ENCODE measurements at places on chromosomes 11 and 22.

DNA sequence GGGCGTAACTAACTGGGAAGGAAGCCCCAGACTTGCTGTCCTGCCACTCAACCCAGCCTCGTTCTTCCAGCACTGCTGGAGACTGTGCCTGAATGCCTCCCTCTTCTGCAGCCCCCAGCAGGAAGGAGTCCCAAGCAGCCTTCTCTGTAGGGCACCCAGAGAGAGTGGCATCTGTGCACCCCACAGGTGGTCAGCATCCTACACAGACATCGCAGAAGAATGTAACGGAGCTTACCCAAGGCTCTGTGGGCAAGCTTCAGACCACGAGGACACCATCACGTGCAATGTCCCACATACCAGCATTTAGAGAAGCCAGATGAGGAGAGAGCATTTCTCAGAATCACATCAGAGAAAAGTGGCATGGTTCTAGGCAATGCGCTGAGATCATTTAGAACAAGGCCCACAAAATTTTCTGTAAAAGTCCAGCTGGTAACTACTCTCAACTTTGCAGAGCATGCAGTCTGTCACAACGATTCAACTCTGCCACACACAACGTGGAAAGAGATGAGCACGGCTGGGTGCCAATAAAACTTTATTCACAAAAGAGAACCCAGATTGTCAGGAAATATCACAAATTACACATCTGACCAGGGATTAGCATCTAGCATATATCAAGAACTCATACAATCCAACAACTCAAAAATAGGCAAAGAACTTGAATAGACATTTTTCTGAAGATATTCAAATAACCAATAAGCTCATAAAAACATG, 33.4 kb downstream of the SHANK2 start:
- no peak for DNase-seq

GRCh38 chr11:128323381-128323780, 264.0 kb downstream of the ETS1 start:
- DNase-seq: peak; percentile 8

- no peak for DNase-seq
Observed at GRCh38 chr11:86202013-86202336, 42.6 kb upstream of the EED start.

DNA sequence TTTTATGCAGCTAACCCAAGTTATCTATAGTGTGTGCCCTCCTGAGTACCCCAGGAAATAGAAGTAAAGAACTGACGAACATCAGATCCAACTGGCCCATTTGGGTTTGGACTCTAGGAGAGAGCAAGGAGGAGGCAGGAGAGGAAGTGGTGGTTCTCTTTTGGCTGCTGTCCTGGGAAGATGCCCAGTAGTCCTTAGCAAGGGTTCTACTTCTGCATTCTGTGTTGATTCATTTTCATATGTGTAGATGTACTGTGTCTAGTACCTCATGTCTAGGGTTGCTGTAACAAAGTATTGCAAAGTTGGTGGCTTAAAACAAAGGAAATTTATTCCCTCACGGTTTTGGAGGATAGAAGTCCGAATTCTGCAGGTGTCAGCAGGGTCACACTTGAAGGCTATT, 6.6 kb upstream of the MMP27 start:
- no peak for DNase-seq

DNA sequence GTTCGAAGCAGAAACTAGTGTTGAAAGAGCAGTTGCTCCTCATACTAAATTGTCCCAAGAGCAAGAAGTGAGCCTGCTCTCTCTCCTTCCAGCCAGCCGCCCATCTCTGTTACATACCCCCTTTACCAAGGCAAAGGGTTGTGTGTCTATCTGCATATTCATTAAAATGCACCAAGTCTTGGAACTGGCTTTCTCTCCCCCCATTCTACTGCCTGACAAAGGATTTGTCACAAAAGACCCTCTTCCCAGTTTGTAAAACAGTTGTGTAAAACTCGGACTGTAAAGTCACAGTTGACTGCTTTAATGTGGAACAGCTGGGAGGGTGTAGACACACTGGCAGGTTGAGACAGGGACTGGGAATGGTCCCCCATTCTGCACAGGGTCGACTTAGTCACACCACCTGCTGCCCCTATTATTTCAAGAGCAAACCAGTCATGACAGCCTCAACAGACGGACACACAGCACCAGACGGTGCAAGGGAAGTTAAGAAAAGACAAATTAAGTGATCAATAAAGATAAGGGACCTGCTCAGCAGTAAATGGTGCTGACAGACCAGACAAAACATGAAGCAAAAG, 60.0 kb upstream of the HTATIP2 start:
- peak; percentile 86 for DNase-seq

- peak; percentile 1 for DNase-seq
Observed at GRCh38 chr22:45670981-45671782, 452 bp upstream of the ATXN10 start.

DNA sequence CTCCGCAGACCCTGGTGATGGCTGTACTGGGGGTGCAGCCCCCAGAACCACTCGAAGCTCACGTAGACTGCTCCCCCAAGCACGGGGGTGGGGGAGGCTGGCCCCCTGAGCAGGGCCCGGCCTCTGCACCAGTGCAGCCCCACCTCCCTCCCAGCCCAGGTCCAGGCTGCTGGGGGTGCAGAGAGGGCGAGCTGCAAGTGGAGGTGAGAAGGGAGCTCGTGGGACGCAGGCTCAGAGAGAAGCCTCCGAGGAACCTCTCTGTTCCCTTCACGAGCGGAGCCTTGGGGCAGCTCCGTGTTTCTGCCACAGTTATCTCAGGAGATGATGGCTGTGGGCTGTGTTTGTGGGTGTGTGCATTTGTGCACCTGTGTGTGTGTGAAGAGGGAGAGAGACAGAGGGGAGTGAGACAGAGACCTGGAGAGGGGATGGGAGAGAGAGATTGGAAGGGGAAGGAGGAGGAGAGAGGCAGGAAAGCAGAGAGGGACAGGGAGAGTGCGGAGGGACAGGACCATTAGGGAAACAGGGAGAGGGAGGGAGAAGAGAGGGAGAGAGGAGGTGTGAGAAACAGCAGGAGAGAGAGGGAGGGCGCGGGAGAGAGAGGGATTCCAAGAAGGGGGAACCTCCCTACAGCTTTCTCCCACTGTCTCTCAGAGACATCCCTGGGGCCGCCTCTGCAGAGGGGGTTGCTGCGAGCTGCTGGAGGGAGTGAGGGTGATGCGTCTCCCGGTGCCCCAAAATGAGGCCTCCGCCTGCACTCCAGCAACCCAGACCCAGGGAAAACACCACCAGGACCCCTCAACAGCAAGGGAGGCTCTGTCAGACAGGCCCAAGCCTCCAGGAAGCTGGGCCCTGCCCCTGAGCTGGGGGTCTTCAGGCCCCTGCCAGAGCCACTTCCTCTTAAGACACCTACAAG, 1488.6 kb downstream of the BRD1 start:
- DNase-seq: no peak

GRCh38 chr11:111355956-111356659, 23.0 kb downstream of the POU2AF1 start:
- peak; percentile 91 for DNase-seq

- no peak for DNase-seq
Observed at GRCh38 chr11:90234977-90235376, 12.1 kb upstream of the CHORDC1 start.

- DNase-seq: no peak
Observed at GRCh38 chr11:73219396-73220285, 1.6 kb downstream of the P2RY2 start.

DNA sequence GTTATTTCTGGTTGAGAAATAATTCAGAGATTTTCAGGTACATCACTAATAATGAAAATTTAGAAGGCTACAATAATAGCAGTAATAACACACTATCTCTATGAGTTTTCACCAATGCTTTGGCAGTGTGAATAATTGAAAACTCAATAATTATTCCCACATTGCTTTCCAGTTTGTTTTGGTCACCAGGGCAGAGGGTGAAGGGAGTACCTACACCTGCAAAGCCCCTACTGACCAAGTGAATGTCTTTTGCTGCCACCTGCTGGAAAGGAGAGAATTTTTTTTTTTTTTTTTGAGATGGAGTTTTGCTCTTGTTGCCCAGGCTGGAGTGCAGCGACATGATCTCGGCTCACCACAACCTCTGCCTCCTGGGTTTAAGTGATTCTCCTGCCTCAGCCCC, 3.2 kb downstream of the NELL1 start:
- DNase-seq: peak; percentile 78

GRCh38 chr22:19448076-19448607, 631 bp upstream of the C22orf39 start:
- DNase-seq: peak; percentile 44

DNA sequence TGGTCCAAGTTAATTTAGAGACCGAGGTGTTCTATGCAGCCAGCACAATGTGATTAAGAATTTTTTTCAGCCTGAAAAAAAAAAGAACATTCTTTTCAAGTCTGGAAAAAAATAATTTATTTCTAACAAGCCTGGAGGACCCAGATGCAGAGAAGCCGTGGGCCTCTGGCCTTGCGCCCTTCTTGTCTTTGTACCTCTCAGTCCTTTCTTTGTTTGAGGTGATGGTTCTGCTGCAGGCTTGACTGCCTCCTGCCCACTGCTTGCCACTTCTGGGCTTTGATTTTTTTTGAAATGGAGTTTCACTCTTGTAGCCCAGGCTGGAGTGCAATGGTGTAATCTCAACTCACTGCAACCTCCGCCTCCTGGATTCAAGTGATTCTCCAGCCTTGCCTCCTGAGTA, 7.2 kb upstream of the PTPRJ start:
- no peak for DNase-seq

DNA sequence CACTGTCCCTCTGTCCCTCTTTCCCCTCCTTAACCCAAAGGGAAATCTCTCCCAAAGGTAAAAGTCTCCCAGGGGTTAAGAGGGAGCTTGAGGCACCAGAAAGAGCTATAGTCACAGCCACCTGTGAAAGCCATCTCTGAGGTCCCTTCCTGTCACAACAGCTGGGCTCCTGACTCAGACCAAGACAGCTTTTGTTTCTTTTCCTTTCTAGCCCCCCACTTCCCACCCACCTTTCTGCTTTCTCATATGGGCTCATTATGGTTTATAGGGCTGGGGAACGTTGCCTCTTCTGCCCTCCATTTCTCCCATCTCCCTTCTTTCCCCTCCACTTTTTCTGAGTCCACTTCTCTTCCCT, 19.1 kb downstream of the MIF start:
- no peak for DNase-seq

DNA sequence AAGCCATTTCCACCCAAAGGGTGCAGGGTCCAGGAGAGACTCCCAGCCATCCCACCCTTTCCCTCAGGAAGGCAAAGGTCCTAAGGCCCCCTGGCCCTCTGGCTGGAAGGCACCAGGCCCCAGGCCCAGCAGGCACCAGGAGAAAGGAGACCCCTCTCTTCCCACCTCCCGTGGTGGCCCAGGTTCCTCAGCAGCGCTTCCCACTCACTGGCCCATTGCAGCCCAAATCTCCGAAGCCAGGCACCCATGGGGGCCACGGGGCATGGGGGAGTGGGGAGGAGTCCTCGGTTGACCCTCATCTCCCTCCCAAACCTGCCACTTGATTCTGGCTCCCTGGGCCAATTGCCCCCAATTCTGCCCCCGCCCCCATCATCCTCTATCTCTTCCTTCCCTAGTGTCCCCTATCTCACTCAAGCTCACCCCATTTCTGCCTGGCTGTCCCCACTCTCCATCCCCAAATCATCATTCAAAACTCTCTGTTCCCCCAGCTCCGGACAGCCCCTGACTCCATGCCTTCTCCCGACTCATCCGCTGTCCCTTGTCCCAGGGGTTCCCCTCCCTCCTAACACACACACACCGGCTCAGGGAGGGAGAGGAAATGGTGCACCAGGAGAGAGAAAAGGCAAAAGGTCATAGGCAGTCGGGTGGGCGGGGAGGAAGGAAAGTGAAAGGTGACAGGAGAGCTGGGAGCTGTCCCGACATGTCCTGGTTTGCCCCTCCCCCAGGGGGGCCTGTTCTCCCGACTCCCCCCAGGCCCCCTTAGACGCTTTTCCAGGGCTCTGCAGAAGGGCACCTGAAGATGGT, 1.2 kb downstream of the LIF start:
- no peak for DNase-seq

DNA sequence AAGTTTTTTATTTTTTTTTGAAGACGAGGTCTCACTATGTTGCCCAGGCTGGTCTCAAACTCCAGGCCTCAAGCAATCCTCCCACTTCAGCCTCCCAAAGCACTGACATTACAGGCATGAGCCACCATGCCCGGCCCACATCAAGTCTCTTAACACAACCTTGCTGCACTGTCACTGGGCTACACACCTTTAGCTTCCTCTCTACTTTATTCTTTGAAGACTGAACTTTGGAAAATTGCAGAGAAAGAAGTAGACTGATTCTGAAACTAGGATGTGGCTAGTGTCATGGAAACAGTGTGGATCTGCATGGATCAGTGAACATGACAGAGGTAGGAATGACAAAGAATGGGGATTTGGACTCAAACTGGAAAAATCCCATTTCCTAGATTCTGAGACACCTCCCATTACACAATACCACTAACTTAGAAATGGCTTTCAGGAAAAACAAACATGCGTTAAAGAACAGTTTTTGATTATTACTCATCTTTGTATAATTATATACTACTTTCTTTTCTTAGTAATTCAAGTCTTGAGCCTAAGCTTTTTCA, 99.6 kb upstream of the SPON1 start:
- no peak for DNase-seq

DNA sequence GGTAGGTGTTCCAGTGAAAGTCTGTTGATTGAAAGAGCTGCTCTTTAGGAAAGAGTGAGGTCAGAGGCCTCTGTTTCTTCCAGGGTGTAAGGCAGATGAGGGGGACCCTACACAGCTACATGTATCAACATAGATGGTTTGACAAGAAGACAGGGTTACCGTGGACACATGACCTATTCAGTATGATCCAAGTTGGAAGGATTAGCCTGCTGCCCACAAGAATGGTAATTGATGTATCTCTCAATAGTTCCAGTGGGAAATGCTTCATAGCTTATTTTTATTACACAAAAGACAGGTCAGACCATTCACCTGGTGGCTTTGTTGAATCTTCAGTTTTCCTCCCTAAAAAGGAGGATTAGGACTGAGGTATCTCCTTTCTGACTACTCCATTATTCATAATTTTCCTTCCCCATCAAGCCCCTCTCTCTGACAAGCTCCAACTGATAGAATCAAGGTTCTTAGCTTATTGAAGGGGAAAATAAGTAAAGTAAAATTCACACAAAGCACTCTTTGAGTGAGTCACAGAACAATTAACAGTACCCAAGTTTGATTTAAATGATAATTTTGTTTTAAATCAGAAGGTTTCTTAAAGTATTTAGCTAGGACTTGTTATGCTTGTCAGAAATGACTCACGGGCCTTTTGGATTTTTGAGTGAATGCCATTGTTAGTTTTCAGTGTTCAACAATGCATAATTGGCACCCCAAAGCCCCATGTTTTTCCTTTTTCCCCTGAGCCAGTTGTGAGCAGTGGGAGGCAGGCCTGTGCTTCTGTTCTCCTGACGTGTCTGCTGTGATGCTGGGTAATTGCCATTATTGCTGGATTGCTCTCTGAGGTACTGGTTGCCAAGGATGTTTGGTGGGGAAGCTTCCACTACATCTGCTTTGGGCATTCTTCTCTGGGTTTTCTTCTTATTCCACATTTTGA, 373.2 kb downstream of the DDX10 start:
- DNase-seq: peak; percentile 11

GRCh38 chr11:32870676-32871075, 21.9 kb upstream of the QSER1 start:
- peak; percentile 19 for DNase-seq

DNA sequence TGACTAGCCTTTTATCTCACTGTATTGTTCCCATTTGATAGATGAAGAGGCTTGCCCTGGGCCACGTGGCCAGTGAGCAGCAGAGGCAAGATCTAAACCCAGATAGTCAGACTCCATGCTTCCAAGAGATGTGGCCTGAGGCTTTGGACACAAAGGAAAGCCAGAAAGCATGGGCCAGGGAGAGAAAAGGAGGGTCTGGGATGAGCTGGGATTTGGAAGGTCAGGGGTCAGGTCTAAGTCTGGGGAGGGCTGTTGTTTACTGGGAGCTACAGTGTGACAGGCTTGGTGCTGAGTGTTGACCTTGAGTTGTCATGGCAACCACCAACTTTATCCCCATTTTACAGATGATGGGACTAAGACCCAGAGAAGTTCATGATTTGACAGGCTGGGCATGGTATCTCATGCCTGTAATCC, 2.1 kb downstream of the SLC35E4 start:
- no peak for DNase-seq

Measured in NCI-H146 (cell line).